ENCODE measurements at places on chromosomes 5 and 9. TPM values are rescaled to one million over a fixed set of nuclear protein-coding genes. Genes with fewer than 3 reads are reported as not detected.

Gene CARTPT
- total RNA-seq = not detected

Gene DIPK1B
- total RNA-seq = 5.0 TPM

Gene GOLPH3
- 70.4 TPM for total RNA-seq

Gene IRX4
- not detected for total RNA-seq

Gene ACTBL2
- 0.05 TPM for total RNA-seq

Gene OBP2B
- not detected for total RNA-seq

Gene PRELID1
- 226 TPM for total RNA-seq

Gene GAPVD1
- total RNA-seq = 70.8 TPM

Gene NRARP
- total RNA-seq = 1.0 TPM

Gene SPINK1
- total RNA-seq = not detected

Gene OR1N2
- not detected for total RNA-seq

Gene KCTD16
- 0.04 TPM for total RNA-seq

Gene ZFR
- 130 TPM for total RNA-seq

Gene SLC28A3
- 0.02 TPM for total RNA-seq

Gene NTRK2
- total RNA-seq = under 0.01 TPM

All from SJCRH30 (cell line).